ENCODE measurements at places on chromosomes 6 and 20.

GRCh38 chr6:49430866-49431265 is 32.2 kb downstream of the MMUT start:
- no peak for DNase-seq

GRCh38 chr6:3504938-3505805 is 48.3 kb upstream of the SLC22A23 start:
- DNase-seq: no peak

- DNase-seq: no peak
Measured at GRCh38 chr20:43987531-43987930, 72.9 kb downstream of the TOX2 start.

DNA sequence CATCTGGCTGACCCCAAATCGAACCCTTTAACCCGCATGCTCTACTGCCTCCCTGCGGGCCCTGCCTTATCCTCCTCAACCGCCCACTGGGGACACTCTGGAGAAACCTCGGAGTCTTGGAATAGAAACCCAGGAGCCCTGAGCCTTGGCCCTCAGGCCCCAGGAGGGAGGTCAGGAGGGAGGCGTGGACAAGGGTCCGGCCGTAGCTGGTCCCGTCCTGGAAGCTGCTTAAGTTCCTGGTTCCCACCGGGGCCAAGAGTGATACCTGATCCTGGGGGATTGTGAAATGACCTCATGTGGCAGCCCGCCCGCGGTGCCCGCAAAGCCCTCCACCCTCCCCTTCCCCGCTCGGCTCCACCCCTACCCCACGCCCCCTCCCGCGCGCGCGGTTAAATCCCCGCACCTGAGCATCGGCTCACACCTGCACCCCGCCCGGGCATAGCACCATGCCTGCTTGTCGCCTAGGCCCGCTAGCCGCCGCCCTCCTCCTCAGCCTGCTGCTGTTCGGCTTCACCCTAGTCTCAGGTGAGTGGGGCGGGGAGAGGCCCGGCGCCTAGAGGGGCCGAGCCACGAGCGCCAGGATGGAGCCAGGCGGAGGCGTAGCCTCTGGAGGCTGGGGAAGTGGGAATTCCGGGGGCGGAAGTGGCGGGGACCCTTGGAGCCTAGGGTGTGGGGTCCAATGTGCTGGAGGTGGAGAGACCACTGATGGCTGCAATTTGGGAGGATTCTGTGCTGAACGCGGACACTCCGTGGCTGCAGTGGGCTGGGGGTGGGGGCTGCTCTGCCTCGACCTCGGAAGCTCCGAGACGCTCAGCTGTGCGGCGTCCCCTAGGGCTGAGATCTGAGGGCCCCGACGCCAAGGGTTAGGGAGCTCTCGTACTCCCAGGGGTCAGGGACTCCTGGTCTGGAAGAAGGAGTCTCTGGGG is at the start of gene WFDC2:
WFDC2 (plus strand) TSS at position 418 of the 926 bp plus-strand sequence; CDS start at position 447, 29 bp downstream.
- no peak for DNase-seq

DNA sequence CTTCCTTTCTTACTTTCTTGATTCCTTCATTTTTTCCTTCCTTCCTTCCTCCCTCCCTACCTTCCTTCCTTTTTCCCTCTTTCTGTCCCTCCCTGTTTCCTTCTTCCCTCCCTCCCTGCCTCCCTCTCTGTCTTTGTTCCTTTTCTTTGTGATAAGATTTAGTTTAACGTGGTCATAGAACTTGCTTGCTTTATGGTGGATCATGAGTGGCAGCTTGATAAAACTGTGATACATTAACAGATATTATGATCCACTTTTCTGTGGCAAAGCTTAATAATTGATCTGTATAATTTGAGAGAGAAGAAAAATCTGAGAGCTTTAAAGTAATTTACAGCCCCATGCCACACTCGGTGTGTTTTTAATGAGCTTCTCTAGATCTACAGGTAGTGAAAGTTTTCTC is 280.5 kb downstream of the RNF144B start:
- no peak for DNase-seq

DNA sequence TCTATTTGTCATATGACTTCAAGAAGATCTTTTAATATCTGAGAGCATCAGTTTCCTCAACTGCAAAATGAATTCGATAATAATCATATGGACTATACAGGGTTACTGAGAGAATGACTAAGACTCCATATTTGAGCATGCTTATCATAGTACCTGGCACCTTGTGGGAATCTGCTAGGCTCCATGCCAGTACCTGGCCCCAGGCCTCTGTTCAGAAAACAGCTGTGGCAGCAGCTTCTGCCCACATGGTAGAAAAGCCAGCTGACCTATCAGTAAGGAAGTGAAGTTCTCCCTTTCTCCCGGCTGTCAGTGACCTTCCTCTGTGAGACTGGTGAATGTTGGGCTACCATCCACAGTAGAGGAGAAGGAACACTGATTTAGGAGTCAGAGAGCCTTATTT is 574.9 kb upstream of the CHD6 start:
- DNase-seq: no peak

DNA sequence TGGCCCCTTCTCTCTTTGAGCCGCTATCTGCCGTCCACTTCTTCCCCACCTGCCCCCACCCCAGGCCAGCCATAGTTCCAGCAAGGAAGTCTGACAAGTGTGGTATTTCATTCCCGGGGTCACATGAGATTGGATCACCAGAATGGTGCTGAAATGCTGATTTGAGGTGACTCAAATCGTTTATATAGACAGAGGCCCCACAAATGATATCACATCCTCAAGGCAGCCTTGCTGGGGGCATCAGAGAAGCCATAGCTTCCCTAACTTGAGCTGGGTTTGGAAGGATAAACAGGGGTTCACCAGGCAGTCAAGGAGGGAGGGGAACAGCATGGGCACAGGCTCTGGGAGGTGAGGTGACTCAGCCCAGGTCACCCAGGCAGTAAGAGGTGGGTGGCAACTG is 9.9 kb downstream of the SDCBP2 start:
- no peak for DNase-seq

GRCh38 chr6:65199683-65200082 is 507.3 kb downstream of the EYS start:
- DNase-seq: no peak

- DNase-seq: no peak
Measured at GRCh38 chr20:55266361-55266760, 739.0 kb downstream of the CBLN4 start.

GRCh38 chr6:41413250-41413649 is 77.8 kb downstream of the NCR2 start:
- no peak for DNase-seq

DNA sequence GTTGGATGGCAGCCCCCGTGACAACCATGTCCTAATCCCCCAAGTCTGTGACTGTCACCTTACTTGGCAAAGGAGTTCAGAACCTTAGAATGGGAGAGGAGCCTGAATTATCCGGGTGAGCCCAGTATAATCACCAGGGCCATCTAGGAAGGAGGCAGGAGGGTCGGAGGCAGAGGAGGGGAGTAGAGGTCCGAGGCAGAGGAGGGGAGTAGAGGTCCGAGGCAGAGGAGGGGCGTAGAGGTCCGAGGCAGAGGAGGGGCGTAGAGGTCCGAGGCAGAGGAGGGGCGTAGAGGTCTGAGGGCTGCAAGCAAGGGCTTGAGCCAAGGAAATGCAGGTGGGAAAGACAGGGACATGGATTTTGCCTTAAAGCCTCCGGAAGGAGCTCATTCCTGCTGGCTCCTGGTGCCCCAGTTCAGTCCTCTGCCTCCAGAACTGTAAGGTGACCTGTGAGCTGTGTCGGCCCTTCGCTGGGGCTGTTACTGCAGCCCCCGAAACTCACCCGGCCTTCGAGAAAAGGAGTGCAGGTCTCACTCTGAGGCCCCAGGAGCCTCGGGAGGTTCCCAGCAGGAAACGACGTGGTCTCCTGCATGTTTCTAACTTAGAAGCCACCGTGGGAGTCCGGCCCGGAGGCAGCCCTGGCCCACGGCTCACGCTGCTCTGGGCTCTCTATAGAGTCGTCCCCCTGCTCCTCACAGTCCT is 20.0 kb upstream of the SLCO4A1 start:
- DNase-seq: no peak

DNA sequence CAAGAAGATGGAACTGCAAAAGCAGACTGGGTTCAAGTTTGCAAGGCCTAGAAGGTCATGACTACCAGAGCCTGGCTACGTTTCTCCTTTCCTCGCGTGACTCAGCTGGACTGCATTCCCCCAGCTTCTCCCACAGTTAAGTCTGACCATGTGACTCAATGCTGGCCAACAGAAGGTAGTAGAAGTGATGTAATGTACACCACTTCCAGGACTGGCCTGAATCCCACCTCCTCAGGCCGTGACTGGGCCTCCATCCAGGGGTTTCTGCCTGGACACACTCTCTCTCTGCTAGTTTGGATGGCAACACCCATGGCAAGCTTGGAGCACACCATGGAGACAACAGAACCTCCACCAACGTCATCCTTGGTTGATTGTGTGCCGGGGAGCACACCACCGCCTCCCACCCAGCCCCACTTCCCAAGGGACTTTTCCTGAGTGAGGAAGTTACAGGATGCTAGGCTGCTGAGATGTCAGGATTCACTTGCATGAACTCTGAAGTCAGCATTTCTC is 112.0 kb upstream of the CDYL start:
- no peak for DNase-seq

- DNase-seq: no peak
Measured at GRCh38 chr6:25035512-25036435, 100.0 kb upstream of the RIPOR2 start.

GRCh38 chr6:1075444-1075843 is 236.5 kb upstream of the FOXQ1 start:
- DNase-seq: no peak

DNA sequence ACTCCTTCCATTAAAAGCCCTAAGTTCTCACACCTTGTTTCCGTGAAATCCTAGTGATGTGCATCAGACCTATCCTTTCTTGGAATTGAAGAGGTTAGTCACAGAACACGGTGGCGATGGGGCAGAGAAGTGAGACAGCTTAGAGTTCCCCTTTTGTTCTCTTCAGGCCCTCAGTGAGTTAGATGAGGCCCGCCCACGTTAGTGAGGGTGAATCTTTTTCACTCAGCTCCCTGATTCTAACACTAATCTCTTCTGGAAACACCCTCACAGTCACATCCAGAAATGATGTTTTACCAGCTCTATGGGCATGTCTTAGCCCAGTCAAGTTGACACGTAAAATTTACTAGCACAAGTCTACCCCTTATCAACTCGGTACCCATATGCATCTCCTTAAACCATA is 172.7 kb upstream of the NOX3 start:
- DNase-seq: peak; percentile 61
